NCI-H1930 (cell line): ENCODE measurements at places on chromosomes 7 and 10.

DNA sequence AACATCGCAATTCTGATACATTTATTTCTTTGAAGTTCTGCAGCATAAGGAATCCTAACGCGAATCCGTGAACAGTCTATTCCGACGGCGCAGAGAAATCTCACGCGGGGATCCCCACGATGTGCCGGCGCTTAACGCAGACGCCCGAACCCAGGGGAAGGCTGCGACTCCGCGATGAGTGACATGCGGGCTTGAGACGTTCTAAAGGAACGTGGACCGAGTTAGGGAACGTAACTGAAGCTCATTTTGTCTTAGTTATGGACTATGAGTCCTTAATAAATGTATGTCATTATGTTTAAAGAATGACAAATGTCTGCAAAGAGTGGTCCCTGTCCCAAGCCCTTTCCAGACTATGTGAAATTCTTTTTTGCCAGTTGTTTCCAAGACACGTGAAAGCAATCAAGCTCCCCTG, 995 bp upstream of the PARD3 start:
- DNase-seq, result no peak

DNA sequence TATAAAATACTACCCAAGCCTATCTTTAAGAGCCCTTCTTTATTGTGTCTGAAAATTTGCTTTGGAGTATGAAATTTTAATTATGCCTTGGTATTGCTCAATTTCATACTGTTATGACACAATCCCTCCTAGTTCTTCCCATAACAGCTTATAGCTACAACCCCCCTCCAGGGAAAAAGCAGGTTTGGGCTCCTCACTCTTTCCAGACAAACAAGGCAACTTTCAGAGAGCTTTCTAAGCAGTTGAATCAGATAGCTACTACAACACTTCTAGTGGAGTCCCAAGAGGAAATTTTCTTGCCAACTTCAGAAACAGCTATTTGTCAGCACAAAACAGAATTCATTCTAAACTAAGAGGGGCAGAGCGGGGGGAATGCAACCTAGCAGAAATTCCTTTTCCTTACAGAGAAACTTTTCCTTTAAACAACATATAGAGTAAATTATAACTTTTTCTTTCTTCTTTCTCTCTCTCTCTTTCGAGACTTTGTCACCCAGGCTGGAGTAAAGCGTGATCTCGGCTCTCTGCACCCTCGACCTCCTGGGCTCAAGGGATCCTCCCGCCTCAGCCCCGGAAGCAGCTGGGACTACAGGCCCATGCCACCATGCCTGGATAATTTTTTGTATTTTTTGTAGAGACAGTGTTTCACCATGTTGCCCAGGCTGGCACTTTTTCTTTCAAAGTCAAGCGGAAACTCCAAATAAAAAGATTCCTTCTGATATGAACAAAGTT, 26.0 kb upstream of the JMJD1C start:
- DNase-seq, result no peak

DNA sequence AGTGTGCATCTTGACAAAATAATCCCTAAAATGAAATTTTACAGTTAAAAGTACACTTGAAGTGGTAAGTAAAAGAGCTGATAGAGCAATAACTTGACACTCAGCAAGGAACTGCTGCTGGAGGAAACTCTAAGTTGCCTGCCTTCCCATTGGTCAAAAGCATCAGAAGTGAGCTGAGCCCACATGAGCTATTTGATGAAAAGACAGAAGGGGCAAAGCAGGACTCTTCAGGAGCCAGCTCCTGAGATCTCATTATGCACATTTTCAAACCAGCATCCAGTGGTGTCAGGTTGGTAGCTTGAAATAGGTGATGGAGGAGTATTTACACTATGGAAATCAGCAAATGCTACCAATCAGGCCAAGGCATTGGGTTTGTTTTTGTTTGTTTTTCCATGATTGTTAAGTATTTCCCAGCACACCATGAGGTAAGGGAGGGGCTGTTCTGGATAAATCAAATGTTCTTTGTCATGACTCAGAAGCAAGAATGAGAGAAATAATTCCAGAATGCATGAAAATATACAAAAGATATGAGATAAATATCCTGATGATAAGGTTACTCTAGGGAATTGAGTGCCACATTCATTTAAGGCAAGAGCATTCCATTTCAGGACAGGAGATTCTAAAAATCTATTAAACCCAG, 316.6 kb downstream of the SNX13 start:
- no peak for DNase-seq

- no peak for DNase-seq
These were observed 226.0 kb upstream of the NFE2L3 start for GRCh38 chr7:25926009-25926408.

- DNase-seq, result no peak
These were observed 206.4 kb downstream of the REEP3 start for GRCh38 chr10:63727636-63728035.

- DNase-seq, result no peak
These were observed 47.6 kb downstream of the ZMIZ1 start for GRCh38 chr10:79116368-79116767.

DNA sequence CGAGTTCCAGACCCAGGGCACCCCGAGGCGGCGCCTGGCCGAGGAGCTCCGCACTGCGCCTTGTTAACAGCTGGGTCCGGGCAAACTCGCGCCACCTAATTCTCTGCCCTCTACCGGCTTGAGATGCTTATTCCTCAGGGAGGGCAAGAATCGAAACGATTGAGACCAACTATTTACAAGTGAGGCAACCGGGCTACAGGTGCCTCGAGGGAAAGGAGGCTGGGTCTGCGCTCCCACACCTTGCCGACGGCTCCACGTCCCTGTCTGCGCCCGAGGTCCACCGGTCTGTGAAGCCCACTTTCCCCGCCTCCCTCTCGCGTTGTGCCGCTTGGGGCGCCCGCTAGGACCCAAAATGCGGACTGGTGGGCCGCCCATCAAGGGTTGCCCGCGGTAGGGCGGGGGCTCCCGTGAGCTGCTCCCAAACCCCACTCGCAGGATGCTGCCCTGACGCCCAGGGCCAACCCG, 527 bp downstream of the AKR1B1 start:
- DNase-seq, result peak; percentile 54

DNA sequence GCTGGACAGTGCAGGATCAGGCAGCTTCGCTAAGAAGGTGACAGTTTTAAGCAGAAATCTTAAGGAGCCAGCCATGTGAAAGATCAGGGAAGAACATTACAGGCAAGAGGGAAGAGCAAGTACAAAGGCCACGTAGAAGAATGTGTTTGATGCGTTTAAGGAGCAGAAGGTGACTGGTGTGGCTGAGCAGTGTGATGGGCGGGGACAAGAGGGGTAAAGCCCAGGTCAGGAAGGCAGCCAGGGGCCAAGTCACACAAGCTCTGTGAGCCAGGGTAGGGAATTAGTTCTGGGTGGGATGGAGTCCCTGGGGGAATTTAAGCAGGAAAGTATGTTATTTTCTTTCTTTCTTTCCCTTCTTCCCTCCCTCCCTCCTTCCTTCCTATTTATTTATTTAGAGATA, 166.9 kb downstream of the SH3PXD2A start:
- DNase-seq, result no peak

DNA sequence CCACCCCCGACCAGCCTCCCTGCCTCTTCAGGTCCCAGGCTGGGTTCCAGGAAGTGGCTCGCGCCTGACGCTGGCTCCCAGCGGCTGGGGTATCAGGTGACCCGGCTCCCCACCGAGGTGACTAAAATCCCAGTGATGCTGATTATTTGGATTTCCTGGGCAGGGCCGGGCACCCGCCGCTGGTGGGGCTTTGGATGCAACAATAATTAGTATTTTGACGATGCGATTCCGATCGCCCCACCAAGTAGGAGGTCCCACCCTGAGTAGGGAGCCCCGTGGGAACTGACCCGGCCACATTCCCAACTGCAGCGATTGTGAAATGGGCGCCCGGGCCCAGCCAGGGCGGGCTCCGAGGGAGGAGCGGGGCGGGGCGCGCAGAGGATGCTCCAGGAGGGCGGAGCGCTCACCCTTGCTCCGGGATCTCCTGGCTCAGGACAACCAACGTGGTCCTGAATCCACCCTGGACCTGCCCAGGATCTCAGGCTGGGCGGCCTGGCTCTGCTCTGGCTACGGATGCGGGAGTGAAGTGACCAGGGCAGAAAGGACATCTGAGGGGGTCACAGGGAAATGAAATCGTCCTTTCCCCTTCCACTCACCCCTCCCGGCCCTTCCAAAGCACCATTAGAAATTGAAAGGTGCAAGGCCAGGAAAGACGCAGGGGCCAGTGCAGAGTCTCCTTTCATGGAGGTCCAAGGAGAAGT, 32.6 kb downstream of the DUSP5 start:
- DNase-seq, result no peak

DNA sequence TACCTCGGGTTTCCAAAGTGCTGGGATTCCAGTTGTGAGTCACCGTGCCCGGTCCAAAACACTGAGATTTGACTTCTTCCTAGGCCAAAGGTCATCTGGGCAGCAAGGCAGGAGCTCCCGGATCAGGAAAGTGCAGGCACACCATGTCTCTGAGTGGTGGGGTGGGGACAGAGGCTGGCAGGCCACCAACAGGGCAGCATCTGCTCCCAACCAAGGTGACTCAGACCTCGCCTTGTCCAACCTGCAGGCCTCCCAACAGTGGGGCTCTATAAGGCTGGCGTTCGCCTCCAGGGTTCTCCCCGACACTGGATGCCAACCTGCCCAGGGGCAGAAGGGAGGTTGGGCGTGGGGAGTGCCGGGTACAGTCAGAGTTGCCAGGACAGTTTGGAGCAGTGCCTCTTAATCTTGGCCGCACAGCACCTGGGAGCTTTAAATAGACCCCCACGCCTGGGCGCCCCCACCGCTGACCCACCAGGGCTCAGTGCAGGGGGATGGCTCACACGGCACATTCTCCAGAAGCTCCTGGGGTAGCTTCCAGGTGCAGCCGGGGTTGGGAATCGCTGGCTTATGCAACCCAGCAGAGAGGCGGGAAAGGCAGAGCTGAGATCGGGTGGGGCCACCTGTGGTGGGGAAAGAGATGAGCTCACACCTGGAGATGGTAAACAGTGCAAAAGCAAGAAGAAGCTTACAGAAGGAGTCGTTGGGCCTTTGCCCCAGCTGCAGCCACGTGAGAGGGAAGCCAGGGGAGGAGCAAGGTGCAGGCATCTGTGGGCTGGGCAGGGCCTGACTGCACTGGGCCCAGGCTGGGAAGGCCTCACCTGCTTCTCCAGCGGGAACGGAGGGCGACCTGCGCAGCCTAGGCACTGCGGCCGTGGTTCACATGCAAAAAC, 10.9 kb downstream of the CALML5 start:
- no peak for DNase-seq

DNA sequence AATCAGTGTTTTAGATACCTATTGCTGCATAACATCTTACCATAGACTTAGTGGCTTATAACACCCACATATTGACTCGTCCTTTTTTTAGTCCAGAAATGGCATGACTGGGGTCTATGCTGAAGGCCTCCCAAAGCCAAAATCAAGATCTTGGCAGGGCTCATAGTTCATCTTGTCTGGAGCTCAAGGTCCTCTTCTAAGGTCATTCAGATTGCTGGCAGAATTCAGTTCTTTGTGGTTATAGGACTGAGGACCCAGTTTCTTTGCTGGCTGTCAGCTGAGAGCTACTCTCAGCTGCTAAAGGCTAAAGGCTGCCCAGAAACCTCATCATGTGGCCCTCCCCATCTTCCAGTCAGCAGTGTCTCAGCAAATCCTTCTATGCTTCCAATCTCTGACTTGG, 165.5 kb downstream of the FAM107B start:
- no peak for DNase-seq

DNA sequence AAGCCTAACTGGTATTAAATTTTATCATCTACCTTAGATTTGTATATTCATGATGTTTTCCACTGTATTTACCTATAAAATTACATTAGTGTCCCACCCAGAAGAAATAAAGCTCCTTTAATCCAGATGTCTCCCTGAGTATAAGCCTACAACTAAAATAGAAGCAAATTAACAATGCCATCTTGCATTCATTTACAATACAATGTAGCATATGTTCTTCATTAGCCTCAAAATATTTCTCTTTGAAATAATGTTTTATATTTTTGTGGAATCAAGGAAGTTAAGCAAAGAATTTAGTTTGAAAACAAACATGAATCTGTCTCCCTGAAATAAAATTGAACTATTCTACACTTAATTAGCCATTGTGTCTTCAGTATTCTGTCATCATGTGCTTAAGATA, 112.3 kb downstream of the CACNA2D1 start:
- no peak for DNase-seq

DNA sequence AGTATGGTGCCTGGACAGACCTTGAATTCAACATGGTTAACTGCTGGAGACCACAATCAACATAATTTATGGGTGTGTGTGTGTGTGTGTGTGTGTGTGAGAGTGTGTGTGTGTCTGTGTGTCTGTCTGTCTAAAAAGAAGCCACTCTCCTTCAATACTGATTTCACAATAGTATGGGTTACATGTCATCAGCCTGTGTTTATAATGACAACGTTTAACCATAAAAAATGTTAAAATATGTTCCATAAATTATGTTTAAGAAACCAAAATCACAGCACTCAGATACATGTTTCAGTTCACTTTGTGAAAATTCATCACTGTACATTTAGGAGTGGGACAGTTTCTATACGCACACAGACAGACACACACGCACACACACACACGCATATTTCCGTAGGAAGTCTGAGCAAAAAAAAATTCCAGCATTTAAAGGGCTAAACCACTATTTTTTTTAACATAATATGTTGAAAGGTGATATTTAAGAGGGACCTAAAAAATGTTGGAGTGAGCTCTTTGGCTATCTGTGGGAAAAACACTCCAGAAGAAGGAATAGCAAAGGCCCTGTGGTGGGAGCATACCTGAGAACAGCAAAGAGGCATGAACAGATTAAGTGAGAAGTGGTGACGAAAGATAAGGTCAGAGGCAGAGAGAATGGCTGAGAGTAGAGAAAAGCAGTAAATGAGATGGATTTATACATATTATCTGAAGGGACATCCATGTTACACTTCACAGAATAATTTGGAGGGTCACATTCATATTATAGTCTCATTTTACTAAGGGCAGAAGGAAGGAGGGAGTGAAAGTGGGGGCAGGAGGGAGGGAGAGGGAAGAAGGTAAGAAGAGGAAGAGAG, 10.9 kb downstream of the PDZD8 start:
- DNase-seq, result no peak

GRCh38 chr10:132544744-132545658, 7.4 kb downstream of the INPP5A start:
- no peak for DNase-seq

GRCh38 chr10:129932182-129932581, 31.9 kb downstream of the EBF3 start:
- no peak for DNase-seq

GRCh38 chr7:123154231-123154860, 45.4 kb downstream of the SLC13A1 start:
- peak; percentile 70 for DNase-seq
